Activated CD4-positive, alpha-beta T cell treated with anti-CD3 and anti-CD28 coated beads, Interleukin-2, amount 10 ng/mL, durations not matched to agents 7 days and 5 days (primary cell): ENCODE measurements at places on chromosomes 1 and 21. TPM values are rescaled to one million over a fixed set of nuclear protein-coding genes. Genes with fewer than 3 reads are reported as not detected.

Gene CR1L
- total RNA-seq = not detected

Gene CD34
- 0.05 TPM for total RNA-seq

DNA sequence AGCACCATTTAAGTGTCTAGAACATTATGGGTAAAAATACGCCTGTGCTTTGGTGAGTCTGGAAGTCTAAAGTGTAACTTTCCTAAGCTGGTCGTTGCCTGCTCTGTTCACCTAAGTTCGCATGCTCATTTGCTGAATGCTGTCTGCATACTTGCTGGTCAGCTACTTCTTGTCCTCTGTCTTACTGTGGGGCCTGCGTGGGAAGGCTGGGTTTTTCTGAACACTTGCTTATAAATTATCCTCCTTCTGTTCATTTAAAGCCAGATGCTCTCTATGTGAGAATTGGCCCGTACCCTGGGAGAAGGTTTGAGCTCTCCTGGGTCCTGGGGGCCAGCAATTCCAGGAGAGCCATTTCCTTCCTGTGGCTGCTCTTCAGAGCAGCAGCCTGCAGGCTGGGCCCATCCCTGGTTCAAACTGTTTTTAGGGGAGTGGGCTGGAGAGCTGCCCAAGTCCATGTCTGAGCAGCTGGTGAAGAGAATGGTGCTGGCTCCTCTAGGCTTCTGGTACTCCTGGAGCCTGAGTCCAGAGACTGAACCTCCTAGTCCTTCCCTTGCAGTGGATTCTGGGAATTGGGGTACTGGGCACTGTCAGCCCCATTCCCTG is 75.7 kb downstream of the GALNT2 start:
- no peak for DNase-seq
- H3K36me3 ChIP-seq = no peaks in the 10 kb centered on the region
- no peak overlapping the region for H3K27ac ChIP-seq

GRCh38 chr1:63721531-63722189 is 52.2 kb upstream of the ROR1 start:
- H3K4me3 ChIP-seq = no peak overlapping the region
- H3K4me1 ChIP-seq = no peaks in the 10 kb centered on the region
- DNase-seq = no peak
- no peak overlapping the region for H3K27ac ChIP-seq
- H3K36me3 ChIP-seq = no peaks in the 10 kb centered on the region

DNA sequence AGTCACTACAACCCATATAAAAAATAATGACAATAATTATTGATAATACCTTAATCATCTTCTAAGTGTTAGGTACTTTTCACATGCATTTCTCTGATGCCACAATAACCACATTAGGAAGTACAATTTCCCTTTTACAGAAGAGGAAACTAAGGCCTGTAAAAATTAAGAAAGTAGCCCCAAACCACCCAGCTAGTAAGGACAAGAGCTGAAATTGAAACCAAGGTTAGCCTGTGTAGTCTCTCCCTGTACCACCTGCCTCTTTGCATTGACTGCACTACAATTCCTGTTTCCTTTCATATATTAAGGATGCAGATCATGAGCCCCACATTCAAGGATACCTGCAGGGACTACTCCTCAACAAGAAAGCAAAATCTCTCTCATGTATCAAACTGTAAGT is 288.8 kb downstream of the GPATCH2 start:
- no peak overlapping the region for H3K4me3 ChIP-seq
- no peak for DNase-seq
- H3K4me1 ChIP-seq = no peaks in the 10 kb centered on the region
- H3K27ac ChIP-seq = no peak overlapping the region
- H3K36me3 ChIP-seq = no peaks in the 10 kb centered on the region

DNA sequence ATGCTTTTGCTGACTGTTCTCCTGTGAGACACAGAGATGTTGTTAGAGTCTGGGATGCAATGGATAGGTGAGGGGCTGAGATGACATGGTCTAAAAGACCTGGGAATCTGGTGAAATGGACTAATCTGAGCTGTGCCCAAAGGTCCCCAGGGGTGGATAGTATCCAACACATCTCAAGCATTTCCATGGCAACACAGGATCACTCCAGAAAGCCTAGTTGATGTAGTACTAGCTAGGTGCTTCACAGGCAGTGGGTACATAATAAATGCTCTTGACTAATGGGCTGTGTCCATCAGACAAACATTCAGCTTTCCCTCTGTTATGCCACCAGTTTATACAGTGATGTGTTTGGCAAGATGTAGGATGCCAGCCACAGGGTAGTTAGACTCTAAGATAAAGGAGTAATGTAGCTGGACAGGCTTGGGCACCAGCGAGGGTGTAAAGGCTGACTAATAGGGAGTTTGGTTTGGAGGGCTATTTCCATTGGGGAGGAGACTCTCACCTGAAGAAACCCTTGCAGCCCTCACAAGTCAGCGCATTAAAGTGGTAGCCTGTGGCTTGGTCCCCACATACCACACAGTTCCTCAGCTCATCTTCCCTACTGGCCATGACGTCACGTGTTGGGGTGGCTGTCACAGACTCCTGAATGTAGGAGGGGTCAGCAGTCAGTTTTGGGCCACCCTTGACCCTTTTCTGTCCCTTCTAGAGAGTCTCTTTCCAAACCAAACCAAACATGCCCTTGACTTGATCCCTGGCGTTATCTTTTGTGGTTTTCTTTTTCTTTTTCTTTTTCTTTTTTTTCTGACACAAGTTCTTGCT is 1.8 kb downstream of the NR1I3 start:
- no peak overlapping the region for H3K4me3 ChIP-seq
- H3K27me3 ChIP-seq = peaks cover 6% of the 10 kb centered on the region
- no peaks in the 10 kb centered on the region for H3K36me3 ChIP-seq
- no peak for DNase-seq
- peaks cover 1% of the 10 kb centered on the region for H3K4me1 ChIP-seq
- H3K27ac ChIP-seq = no peak overlapping the region

DNA sequence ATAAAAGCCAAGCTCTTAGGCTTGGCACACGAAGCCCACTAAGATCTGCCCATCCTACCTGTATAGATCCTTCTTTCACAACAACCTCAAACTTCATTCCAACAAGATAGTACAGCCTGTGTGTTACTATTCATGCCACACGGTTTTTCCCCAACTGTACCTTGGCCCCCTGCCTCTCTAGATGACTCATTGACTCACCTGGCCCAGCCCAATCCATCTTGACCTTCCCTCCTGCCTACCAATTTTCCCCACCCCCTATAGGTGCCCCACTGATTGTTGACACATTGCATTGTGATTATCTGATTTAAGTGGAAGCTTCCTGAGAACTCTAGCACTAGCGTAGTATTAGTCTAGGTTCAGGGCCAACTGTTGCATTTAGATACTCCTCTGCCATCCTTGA is 2.0 kb upstream of the CD101 start:
- no peak for DNase-seq
- H3K4me1 ChIP-seq = peaks cover 43% of the 10 kb centered on the region
- H3K4me3 ChIP-seq = no peak overlapping the region

GRCh38 chr1:223394242-223394641 is 1.0 kb downstream of the CCDC185 start:
- H3K27me3 ChIP-seq = peaks cover 33% of the 10 kb centered on the region
- H3K4me3 ChIP-seq = no peak overlapping the region
- H3K27ac ChIP-seq = no peak overlapping the region
- DNase-seq = no peak
- H3K4me1 ChIP-seq = peaks cover 3% of the 10 kb centered on the region
- no peaks in the 10 kb centered on the region for H3K36me3 ChIP-seq
